ENCODE measurements at places on chromosomes 2 and 18.

DNA sequence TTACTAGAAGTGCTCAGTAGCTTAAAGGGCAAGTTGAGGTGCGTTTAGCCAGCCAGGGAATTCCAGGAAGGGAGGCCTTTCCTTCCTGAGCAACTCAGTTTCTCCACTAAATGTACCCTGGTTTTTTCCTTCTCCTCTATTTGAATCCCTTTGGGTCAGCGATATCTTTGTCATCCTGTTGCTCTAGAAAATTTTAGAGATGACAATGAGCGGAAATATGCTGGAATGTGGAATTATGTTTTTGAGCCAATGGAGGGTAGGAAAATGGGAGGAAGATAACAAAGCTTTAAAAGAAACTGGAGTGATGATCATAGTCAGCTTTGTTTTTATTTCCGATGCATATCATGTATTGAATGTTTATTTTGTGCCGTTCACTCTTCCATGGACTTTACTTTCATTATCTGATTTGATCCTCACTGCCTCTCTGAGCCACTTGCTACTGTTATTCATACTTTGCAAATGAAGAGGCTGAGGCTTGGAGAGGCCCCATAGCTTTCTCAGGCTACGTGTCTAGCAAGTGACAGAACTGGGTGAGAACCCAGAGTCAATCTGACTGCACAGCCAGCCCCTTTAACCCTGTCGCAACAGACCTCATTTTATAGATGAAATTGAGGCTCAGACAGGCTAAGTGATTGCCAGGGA, 67.3 kb downstream of the NTSR2 start:
- DNase-seq, result no peak

GRCh38 chr2:101188683-101189405, 37.7 kb upstream of the TBC1D8 start:
- DNase-seq, result no peak

GRCh38 chr2:200274116-200275075, 32.1 kb upstream of the SPATS2L start:
- DNase-seq, result no peak

- DNase-seq, result no peak
Measured at GRCh38 chr2:226791056-226791486, 8.5 kb downstream of the IRS1 start.

DNA sequence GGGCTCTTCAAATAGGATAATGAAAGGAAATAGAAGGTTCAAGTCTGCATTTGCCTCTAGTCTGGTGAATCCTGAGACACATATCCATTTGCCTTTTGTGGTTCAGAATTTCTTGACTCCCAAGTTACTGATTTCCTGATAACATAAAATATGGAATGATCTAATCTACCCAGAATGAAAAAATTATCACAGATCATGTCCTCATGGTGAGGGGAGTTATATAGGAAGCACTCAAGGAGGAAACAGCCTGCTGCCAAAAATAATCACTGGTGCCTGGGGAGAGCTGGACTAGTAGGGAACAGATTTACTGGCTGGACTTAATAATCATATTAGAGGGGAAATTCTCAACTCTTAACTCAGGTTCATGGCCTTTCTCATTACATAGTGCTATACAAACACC, 95.5 kb upstream of the STK17B start:
- DNase-seq, result no peak

- DNase-seq, result no peak
Measured at GRCh38 chr2:19949071-19949470, 40.8 kb downstream of the WDR35 start.

DNA sequence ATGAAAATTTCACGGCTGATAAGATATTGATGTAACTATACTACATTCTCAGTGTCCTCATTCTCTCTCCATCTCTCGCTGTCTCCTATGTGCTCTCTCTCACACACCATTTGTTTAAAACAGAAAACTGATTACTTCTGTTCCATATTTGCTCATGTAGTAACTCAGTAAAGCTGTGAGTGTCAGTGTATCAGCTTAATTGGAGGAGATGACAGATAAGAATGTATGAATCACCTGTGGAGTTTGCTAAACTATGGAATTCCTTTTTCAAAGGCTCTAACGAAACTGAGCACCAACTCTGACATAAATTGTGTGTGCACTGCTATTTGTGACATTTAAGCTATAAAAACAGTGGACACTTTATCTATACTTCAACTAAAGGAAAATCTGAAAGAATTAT, 1080.0 kb downstream of the DSC3 start:
- DNase-seq, result no peak

- no peak for DNase-seq
Measured at GRCh38 chr2:111178730-111179405, 58.2 kb downstream of the BCL2L11 start.

DNA sequence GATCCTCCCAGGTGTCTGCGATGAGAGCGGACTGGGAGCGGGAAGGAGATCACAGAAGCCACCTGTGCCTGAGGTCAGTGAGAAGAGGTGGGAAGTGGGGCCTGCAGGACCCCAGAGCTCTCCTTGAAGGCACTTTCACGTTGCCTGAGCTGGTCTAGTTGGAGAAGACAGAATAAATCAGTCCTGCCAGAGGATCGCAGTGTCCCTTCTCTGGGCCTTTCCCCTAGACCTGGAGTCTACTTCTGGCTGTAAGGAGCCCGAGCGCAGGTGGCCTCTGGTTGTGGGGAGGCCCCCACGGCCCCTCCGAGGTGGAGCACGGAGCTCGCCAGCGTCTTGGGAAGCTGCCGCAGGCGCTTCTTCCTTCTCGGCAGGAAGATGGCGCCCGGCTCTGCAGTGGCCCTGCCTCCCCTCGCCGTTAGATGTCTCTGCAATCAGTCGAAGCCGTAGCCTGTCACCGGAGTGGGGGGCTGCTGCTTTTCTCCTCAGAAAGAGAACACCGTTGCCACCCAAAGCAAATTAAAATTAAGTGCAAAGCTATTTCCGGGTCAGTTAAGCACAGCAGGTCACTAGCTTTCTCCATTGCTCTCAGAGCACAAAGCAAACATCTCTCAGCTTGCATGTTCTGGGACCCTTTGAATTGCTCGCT, 212.0 kb upstream of the MYT1L start:
- no peak for DNase-seq

DNA sequence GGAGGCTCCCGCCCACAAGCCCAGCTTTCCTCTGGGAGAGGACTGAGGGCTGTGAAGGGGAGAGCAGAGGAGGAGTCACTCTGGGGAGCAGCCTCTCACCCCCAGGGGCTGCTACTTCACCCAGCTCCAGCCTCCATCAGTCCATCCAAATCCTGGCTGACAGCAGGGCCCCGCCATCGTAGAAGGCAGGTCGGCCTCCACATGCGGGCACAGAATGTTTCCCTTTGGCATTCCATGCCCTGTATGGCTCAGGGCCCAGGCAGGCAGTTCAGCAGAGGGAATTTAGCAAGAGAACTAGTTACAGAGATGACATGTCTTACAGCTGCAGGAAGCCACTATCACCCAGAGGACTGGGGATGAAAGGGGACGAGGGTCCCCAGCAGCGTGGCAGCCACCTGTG, 6.4 kb upstream of the ODC1 start:
- DNase-seq, result no peak
